CD4-positive, alpha-beta T cell treated with Interleukin-4 for 4 hours (primary cell): ENCODE measurements at places on chromosomes 13 and 19.

GRCh38 chr19:55697698-55698097 lies 22.7 kb downstream of the EPN1 start:
- DNase-seq: no peak

- no peak for DNase-seq
Measured at GRCh38 chr19:6088602-6089049, 21.7 kb downstream of the RFX2 start.

DNA sequence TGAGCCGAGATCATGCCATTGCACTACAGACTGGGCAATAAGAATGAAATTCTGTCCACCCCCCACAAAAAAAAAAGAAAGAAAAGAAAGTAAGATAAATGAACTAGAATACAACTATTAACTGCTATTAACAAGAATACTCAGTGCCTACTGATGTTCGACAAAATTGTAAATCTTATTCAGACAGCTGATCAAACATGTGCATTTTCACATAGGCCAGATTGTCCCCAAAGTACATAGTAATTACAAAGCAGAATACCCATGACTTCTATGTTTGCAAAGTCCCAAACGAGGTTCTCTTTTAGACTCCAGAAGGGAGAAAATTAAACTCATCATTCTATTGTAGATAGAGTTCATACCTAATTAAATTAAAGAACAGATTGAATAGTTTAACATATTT lies 113.4 kb downstream of the UFM1 start:
- DNase-seq: no peak

- DNase-seq: no peak
Measured at GRCh38 chr13:97106323-97106722, 112.0 kb upstream of the OXGR1 start.

GRCh38 chr13:93786846-93787489 lies 560.4 kb downstream of the GPC6 start:
- DNase-seq: no peak

- no peak for DNase-seq
Measured at GRCh38 chr13:109913186-109913585, 126.8 kb upstream of the IRS2 start.
